Heart left ventricle (tissue), 16 donors: ENCODE measurements at places on chromosomes 1 and 21.

DNA sequence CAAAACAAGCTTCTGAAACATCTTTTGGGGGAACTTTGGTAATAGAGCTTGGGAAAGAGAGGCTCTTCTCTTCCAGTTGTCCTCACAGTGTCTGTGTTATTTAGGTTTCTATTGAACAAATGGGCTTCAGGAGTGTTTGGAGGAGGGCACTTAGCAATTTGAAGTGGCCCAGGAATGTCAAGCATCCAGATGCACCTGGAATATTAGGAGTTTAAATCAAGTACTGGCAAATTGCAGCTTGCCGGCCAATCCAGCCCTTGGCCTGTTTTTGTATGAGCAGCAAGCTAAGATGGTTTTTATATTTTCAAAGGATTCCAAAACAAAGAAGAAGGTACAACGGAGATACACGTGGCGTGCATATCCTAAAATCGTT lies 94.7 kb downstream of the CCDC185 start:
- no peak for DNase-seq

DNA sequence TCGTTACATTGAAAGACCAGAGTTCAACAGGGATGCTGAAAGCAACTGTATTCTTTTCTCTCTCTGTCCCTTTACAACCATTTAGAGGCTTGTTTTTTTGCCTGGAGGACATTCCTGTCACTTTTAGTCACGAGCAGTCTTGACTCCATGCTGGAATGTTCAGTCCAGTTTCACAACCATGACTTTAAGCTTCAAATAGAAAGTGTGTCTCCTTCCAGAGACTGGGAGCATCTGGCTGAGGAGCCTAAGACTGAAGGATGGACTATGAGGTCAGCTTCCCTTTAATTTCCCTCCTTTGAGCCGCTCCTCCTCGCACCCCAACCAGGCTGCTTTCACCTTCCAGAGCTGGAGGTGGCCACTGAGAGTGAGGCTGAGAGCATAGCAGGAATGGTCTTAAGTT lies 10.5 kb upstream of the RYR2 start:
- DNase-seq: no peak

GRCh38 chr1:19811206-19811851 lies 3.8 kb downstream of the RNF186 start:
- no peak for DNase-seq

DNA sequence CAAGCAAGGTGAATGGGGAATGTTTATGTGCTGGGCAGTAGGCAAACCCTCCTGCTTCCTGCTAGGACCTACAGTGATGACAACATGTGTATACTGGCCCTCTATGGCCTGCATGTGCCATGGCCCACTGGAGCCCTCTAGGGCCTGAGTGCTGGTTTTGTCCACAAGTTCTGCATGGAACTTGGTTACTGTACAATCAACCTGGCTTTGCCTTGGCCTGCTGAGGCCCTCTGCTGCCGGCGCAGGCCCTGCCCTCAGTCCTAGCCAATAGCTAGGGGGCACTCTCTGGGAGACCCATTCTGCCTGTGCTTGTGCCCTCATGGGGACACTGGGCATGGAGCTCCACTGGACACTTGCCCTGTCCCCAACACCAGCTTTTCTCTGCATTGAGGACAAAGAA lies 138.6 kb upstream of the NGF start:
- DNase-seq: no peak

GRCh38 chr1:117339866-117340700 lies 27.2 kb upstream of the MAN1A2 start:
- DNase-seq: no peak
